ENCODE measurements at places on chromosomes 16 and 17.

- DNase-seq, result peak; percentile 15
Observed at GRCh38 chr16:6684076-6684673, 648.5 kb upstream of the RBFOX1 start.

- DNase-seq, result peak; percentile 43
Observed at GRCh38 chr16:56824331-56824730, 40.7 kb upstream of the SLC12A3 start.

- DNase-seq, result no peak
Observed at GRCh38 chr17:78384479-78385175, 6.2 kb downstream of the PGS1 start.

DNA sequence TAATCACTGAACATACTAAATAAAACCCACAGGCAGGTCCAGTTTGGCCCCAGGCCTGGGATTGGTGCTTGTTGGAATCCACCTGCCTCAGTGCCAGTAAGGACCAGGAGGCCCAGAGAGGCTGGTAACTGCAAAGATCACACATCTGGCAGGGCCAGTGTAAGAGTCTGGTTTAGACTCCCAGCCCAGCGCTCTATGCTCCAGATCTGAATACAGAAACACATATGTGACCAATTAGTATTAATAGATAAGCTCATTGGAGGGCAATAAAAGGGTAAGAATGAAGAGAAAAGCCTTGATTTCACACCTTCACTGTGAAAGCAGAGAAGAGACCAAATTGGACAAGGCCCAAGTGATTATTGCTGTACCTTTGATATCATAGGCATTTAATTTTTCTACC lies 13.6 kb upstream of the CCDC182 start:
- no peak for DNase-seq

DNA sequence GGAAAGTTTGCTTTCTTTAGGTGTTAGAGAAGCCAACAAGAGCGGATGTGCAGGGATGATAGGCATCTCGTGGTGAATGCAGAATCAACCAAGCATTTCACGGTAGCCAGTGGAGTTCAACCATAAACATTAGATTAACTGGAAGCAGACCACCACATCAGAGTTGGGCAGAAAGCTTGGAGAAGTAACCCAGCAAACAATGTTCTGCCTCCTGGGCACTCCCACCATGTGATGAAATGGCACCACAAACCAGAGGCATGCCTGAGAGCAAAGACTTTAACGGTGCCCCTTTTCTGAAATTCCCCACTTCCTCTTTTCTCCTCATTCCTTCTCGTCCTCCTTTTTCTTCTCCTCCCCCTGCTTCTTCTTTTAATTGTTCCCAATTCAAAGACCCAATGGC lies 193.5 kb upstream of the ANKFN1 start:
- no peak for DNase-seq

- DNase-seq, result no peak
Observed at GRCh38 chr16:86577314-86577971, 906 bp upstream of the FOXL1 start.

DNA sequence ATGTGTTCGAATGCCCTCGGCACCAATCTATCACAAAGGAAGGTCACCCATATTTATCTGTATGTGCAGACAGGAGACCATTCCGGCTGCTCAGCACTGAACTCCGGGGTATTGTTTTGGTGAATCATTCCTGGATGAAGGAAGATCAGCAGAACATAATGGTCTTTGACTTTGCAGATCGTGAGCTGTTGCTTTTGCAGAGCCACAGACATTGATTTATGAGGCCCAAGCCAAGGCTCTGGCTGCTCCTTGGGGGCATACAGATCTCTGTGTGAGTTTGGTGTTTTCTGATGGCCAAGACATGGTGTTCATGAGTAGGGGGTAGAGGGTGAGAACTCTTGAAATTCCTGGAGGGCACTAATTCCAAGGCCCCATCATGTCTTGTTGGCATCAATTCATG lies 458.8 kb upstream of the HSBP1 start:
- DNase-seq, result no peak

DNA sequence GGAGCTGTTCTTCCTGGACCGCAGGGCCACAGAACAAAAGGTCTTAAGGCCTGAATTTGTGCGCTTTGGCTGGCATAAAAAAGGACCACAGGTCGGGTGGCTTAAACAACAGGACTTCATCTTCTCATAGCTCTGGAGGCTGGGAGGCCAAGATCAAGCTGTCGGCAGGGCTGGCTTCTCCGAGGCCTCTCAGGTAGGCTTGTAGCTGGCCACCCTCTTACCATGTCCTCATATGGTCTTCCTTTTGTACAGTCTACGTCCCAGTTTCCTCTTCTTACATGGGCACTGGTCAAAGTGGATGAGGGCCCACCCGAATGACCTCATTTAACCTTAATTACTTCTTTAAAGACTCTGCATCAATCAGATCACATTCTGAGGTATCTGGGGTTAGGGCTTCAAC lies 257.6 kb downstream of the CBLN1 start:
- no peak for DNase-seq

- DNase-seq, result no peak
Observed at GRCh38 chr16:11245988-11246387, 10.0 kb downstream of the SOCS1 start.

DNA sequence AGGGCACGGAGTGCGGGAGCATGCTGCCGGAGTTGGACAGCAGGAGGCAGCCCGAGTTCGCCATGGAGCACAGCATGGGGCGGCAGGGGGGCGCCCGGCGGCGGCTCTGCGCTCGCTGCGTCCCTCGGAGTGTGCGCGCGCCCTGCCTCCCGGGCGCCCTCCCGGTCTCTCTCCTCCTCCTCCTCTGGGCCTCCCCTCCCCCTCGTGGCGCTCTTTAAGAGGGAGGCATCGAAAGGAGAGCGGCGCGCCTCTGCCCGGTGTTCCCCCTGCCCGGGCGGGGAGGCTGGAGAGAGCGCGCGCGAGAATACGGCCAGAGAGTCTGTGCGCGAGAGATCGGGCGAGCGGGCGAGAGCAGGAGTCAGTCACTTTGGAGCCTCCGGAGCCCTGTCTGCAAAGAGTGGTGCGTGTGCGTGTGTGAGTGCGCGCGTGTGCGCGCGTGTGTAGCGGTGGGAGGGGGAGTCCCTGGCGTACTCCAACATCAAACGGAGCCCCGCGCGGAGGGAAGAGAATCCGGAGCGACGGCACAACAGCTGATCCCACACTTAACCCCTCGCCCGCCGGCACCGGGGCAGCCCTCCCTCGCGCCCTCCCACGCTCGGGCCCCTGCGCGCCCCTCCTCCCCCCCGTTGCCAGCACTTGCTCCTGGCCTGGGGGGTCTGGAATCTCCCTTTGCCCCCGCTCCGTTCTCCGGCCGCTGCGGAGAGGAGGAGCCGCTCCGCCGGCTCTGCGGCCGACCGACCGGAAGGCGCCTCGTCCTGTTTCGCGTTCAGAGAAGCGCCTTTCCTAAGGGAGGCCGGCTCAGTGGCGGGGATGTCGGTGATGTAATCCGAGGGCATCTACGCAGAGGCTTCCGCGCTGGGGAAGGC lies 108.9 kb downstream of the ENGASE start:
- DNase-seq, result no peak

- no peak for DNase-seq
Observed at GRCh38 chr16:12639044-12639443, 164.6 kb downstream of the CPPED1 start.

- no peak for DNase-seq
Observed at GRCh38 chr17:58219789-58220183, 731 bp upstream of the MKS1 start.

- DNase-seq, result no peak
Observed at GRCh38 chr16:74297145-74297665, 591 bp downstream of the PSMD7 start.

- no peak for DNase-seq
Observed at GRCh38 chr16:78189121-78189520, 89.7 kb downstream of the WWOX start.

GRCh38 chr17:72307836-72308235 lies 187.0 kb downstream of the SOX9 start:
- DNase-seq, result no peak

DNA sequence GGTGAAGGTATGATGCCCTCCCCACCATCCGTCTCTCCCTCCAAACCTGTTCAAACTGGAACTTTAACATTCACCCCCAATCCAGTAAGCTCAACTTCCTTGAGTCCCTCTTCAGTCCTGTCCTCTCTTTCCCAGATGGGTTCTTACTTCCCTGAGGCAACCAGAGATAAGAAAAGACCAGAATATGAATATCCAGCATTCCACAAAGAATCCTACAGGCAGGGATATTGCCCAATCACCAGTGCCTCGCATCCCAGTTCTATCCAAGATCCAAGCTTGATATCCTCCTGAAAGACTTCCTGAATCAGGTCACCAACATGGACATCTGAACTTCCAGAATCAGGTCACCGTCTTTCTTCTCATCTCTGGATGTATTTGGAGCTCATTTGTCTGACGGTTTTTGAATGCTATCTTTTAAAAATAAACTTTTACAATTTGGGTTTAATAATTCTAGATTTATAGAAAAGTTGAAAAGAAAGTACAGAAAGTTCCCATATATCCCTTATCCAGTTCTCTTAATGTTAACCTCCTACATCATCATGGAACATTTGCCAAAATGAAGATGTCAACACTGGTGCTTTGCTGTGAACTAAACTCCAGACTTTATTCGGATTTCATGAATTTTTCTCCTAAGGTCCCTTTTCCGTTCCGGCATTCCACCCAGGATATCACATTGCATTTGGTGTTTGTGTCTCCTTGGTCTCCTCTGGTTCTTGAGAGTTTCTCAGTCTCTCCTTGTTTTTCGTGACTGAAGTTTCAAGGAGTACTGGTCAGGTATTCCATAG lies 13.7 kb upstream of the COL1A1 start:
- DNase-seq, result no peak

DNA sequence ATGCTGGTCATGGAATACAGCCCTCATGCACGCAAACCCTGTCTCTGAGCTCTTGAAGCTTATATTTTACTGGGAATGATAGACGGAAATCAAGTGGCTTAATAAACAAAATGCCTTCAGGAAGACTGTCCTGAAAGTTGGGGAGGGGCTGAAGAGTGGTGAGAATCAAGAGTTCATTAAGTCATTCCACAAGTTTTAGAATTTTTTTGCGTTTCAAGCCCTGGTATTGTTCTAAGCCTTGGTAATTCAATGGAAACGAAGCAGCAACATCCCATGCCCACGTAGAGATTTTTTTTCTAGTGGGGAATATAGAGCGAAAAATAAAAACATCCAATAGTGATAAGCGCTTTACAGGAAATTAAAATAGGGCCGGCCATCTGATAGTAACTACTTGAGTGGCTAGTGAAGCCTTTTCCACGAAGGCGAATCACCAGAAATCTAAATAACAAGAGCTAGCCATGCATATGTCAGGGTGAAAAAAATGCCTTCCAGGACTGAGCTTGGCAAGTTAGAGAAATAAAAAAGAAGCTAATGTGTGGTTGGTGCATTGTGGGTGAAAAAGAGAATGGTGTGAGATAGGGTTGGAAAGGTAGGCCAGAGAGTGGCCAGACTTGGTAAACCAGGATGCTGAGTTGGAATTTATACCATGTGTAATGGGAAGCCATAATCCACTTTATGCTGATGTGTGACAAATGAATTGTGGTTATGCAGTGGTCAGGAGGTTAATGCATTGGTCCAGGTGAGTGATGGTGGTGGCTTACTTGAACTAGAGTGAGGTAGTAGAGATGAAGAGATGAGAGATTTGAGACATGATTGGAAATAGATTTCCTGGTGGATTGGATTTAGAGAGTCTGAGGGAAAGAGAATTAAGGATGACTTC lies 772 bp downstream of the PFAS start:
- no peak for DNase-seq

DNA sequence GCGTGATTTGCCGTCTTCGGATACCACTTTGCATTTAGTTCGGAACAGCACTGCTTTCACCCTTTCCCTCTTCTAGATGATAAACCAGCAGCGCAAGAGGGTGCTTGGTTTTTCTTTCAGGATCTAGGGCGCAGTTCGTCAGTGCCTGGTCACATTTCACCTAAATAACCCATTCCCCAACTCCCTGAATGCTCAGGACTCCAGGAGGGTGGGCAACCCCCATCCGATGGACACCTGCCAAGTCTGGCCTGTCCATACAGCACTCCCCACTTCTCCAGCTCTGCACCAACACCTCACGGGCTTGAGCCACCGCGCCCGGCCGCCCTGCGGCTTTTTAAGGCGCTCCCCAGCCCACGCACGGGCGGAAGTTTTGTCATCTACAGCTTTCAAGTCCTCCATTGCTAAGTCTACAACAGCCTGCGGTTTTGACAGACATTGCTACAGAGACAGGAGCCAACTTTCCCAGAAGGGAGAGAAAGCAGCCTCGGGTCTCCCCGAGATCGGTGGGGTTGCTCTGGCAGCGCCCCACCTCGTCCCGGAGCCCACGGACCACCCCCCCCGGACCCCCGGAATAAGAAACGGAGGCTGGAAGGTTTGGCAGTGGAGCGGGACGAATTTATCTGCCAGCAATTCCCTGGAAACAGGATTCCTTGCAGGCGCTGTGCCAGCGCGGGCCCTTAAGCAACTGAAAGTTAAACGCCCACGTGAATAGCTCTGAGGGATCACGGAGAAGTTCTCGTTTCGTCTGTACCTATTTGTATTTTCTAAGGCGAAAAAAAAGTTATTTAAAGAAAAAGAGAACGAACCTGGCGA lies 38.6 kb upstream of the SLFN13 start:
- DNase-seq, result no peak

DNA sequence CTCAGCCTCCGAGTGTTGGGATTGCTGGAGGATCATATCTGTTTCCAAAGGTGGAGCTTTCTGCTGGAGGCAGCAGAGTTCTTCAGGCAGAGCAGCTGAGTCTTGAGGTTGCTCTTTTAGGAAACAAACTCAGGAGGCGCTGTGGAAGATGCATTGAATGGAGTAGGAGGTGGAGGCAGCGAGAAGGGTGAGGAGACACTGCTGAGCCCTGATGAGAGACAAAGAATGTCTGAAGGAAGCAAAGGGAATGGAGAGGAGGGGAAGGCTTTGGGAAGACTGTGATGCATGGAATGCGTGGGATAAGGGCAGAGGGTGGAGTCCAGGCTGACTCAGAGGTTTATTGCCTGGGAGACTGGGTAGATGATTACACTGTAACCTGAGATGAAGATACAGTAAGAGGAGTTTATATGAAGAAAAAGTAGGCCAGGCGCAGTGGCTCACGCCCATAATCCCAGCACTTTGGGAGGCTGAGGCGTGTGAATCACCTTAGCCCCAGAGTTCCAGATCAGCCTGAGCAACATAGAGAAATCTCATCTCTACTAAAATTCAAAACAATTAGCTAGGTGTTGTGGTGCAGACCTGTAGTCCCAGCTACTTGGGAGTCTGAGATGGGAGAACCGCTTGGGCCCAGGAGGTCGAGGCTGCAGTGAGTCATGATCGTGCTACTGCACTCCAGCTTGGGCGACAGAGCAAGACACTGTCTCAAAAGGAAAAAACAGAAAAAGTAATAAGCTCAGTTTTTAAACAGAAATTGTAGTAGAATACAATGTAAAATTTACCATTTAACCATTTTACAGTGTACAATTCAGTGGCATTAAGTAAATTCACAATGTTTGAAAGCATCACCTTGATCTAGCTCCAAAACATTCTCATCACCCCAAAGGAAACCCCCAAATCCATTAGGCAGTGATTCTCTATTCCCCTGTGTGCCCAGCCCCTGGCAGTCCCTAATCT lies 17.8 kb upstream of the TMEM219 start:
- no peak for DNase-seq

GRCh38 chr16:1637526-1637925 lies 25.4 kb downstream of the CRAMP1 start:
- DNase-seq, result no peak

All from hippocampal formation (tissue), 2 donors.